CD14-positive monocyte (primary cell): ENCODE measurements at places on chromosomes 1 and 21. TPM values are rescaled to one million over a fixed set of nuclear protein-coding genes. Genes with fewer than 3 reads are reported as not detected.

Gene SELE
- not detected in 2 replicates for polyA plus RNA-seq

Gene FCRL1
- 0.16 TPM for polyA plus RNA-seq

Gene KRTAP10-6
- not detected for polyA plus RNA-seq

Gene TMEM240
- polyA plus RNA-seq, result not detected

DNA sequence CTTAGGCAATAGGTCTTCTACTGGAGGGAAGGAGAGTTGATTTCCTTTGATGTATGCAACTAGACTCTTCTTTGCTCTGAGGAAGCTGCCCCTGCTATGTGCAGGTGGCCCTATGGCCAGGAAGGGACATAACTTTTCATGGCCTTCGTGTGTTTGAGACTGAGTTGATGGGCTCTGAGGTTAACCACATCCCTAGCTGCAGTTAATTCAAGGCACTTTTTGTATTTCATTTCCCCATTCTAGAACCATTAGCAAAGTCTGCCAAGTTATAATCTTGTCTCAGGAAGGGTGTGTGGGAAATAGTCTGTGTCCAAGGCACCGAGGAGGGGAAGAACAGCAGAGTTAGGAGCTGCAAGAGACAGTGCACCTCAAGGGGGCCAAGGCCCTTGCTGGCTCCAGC lies 2.5 kb downstream of the FCRL4 start:
- peaks cover 10% of the 10 kb centered on the region for H3K4me1 ChIP-seq
- no peak overlapping the region for H3K27ac ChIP-seq
- DNase-seq, result no peak

GRCh38 chr1:67256291-67257172 lies 51.1 kb upstream of the IL12RB2 start:
- H3K27ac ChIP-seq, result no peak overlapping the region
- H3K36me3 ChIP-seq, result no peaks in the 10 kb centered on the region
- no peak overlapping the region for H3K4me3 ChIP-seq

- H3K36me3 ChIP-seq, result no peaks in the 10 kb centered on the region
- peaks cover 41% of the 10 kb centered on the region for H3K27me3 ChIP-seq
- no peak overlapping the region for H3K27ac ChIP-seq
- no peak overlapping the region for H3K4me3 ChIP-seq
- DNase-seq, result no peak
Observed at GRCh38 chr1:1023700-1024099, 3.8 kb downstream of the AGRN start.

DNA sequence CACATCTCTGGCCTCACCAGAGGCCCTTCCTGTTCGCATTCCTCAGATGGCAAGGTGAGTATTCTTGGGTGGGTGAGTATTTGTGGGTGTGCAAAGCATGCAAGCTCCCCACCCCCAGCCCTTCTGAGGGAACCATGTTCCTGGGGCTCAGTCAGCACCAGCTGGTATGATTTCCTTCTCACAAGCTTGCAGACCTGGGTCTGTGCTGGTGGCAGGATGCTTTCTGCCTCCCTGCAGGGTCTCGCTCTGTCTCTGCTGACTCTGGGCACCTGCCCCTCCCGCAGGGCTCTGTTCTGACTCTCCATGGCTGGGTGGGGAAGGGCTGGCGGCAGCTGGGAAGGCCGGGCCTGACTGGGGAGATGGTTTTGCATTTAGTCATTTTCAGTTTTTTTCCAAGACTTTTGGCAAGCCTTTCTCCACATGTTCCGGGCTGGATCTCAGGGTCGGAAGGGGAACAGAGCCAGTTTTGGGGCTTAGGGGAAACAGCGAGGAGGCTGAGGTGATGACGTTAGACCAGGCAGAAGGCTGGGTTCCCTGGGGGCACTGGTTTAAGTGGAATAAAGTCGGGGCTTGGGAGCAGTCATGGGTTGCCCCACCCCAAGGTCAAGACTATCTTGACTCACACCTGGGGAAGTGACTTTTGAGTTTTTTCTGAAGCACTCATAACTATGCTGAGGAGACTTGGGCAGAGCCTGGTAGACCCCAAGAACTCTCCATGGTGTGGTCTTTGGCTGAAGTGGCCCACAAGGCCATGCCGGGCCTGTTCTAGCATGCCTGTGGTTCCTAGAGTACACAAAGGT lies 6.2 kb downstream of the RASSF5 start:
- H3K4me3 ChIP-seq, result no peak overlapping the region
- no peak for DNase-seq
- peaks cover 42% of the 10 kb centered on the region for H3K4me1 ChIP-seq
- no peaks in the 10 kb centered on the region for H3K36me3 ChIP-seq
- no peak overlapping the region for H3K27ac ChIP-seq

DNA sequence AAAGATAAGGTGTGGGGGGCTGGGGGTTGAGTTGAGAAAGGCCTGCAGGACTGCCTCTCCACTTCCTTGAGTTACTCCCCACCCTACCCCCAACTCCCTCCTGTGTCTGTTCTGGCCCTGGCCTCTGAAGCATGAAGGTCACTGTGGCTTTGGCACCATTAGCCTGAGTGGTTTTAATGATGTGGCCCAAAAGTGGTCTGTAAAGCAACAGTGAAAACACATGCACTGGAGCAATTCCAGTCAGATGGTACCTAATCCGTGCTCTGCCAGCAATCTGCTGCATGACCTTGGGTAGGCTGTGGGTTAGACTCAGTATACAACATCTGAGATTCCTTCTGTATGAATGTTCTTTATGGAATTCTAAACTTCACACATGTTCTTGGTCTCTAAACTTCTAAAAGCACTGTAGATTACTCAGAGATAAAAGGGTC lies 86.5 kb upstream of the ATP1A1 start:
- H3K4me1 ChIP-seq, result peaks cover 11% of the 10 kb centered on the region
- DNase-seq, result no peak
- no peaks in the 10 kb centered on the region for H3K27me3 ChIP-seq
- no peaks in the 10 kb centered on the region for H3K36me3 ChIP-seq
- H3K27ac ChIP-seq, result no peak overlapping the region

DNA sequence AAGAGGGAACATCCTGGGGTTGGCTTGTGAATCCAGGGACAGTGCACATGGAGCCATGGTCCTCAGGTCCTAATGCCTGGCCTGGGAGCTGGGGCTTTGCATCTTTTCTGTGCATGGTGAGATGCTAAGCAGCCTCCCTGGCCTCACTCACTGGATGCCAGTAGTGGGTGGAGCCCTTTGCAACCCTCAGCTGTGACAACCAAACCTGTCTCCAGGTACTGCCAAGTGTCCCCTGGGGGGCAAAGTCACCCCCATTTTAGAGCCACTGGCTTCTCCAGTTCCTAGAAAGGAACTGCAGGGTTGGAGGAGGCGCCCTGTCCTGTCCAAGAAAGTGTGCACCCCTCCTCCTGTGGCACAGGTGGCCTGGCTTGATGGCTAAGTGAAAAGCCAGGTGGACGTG lies 44.6 kb upstream of the GRIK3 start:
- no peak for DNase-seq
- no peaks in the 10 kb centered on the region for H3K27me3 ChIP-seq
- no peaks in the 10 kb centered on the region for H3K36me3 ChIP-seq
- H3K4me1 ChIP-seq, result no peaks in the 10 kb centered on the region
- H3K4me3 ChIP-seq, result no peak overlapping the region

GRCh38 chr21:28833182-28833581 lies 159.5 kb downstream of the LTN1 start:
- H3K27ac ChIP-seq, result no peak overlapping the region
- H3K4me1 ChIP-seq, result no peaks in the 10 kb centered on the region
- no peak for DNase-seq
- no peak overlapping the region for H3K4me3 ChIP-seq
- H3K36me3 ChIP-seq, result no peaks in the 10 kb centered on the region

DNA sequence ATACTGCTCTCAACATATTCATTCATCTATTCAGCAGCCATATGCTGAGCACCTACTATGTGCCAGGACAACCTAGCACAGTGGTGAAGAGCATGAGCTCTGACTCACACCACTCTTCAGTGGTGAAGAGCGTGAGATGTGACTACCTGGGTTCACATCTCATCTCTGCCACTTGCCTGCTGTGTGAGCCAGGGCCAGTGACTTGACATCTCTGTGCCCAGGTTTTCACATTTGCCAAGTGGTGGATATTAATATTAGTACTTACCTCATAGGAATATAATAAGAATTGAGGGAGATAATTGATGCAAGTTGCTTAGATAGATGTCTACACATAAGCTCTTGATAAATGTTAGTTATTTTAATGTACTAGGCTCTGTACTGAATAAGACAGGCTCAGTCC lies 488.9 kb downstream of the PTPRU start:
- no peak overlapping the region for H3K27ac ChIP-seq
- H3K4me3 ChIP-seq, result no peak overlapping the region
- H3K27me3 ChIP-seq, result no peaks in the 10 kb centered on the region
- no peaks in the 10 kb centered on the region for H3K4me1 ChIP-seq

DNA sequence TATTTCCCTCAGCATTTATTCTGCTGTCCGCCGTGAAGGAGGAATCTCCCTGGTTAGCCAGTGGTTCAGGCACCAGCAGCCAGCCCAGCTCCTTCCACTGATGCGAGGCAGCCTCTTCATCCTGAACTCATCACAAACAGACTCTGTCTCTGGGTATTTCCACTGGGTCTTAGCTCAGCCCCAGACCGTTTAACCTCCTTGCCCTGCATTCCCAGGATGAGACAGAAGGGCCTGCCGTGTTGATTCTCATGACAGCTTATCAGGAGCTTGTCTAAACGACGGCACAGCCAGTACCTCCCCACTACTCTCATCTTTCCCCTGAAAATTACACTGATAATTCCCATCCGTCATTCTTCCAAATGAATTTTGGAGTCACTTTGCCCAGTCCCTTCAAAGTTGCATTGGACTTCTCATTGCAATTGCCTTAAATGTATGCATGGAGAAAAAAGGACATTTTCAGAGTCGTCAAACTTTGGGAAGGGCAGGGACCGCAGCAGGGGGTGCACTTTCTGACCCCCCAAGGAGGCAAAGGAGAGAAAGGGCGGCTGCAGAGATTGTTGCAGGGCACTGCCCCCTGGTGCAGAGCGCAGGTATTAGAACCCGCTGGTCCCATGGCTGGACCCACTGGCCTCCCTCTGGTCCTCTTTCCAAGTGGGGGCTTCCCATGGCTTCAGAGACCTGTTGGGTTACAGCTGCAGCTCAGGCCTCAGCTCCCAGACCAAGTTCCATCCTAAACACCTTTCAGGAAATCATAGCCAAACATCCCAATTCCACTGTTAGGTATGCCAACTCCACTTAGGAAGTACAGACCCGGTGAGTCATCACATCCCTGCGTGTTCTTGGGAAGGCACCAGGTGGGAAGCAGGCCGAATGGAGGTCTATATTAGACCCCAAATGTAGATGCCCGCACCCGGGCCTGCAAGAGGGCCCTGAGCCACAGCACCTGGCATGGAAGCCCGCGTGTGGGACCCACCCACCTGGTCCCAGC lies 3.7 kb upstream of the MEGF6 start:
- no peaks in the 10 kb centered on the region for H3K36me3 ChIP-seq
- H3K4me1 ChIP-seq, result peaks cover 31% of the 10 kb centered on the region
- H3K27ac ChIP-seq, result no peak overlapping the region
- no peak overlapping the region for H3K4me3 ChIP-seq
- no peak for DNase-seq
- no peaks in the 10 kb centered on the region for H3K27me3 ChIP-seq

- H3K27me3 ChIP-seq, result no peaks in the 10 kb centered on the region
- no peaks in the 10 kb centered on the region for H3K36me3 ChIP-seq
- DNase-seq, result no peak
- no peak overlapping the region for H3K4me3 ChIP-seq
- no peak overlapping the region for H3K27ac ChIP-seq
- no peaks in the 10 kb centered on the region for H3K4me1 ChIP-seq
Observed at GRCh38 chr1:184366997-184367396, 19.8 kb upstream of the C1orf21 start.

GRCh38 chr1:248691567-248692155 lies 10.9 kb downstream of the OR14I1 start:
- H3K27ac ChIP-seq, result no peak overlapping the region
- no peaks in the 10 kb centered on the region for H3K27me3 ChIP-seq
- no peak overlapping the region for H3K4me3 ChIP-seq
- no peaks in the 10 kb centered on the region for H3K36me3 ChIP-seq
- no peak for DNase-seq
- H3K4me1 ChIP-seq, result peaks cover 4% of the 10 kb centered on the region

DNA sequence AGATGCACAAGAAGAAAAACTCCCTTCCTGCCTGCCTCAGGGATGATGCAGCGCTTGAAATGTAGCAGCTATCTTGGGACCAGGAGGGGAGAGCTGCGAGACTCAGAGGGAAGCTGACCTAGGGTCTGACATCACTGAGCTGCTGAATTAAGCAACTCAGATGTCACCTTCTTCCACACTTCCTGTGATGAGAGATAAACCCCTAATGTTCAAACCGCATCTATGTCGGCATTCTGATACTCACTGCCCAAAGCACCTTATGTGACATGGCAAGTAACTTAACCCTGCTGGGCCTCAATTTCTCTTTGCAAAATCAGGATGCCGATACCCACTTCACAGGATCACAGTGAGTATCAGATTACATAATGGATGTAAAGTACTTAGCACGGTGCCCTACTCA lies 9.1 kb upstream of the AK2 start:
- no peaks in the 10 kb centered on the region for H3K36me3 ChIP-seq
- DNase-seq, result peak; percentile 53
- H3K4me3 ChIP-seq, result no peak overlapping the region

- H3K4me3 ChIP-seq, result peak overlapping the region; percentile 10
- peak; percentile 66 for DNase-seq
- H3K27ac ChIP-seq, result peak overlapping the region; percentile 74
- peaks cover 9% of the 10 kb centered on the region for H3K36me3 ChIP-seq
- no peaks in the 10 kb centered on the region for H3K27me3 ChIP-seq
Observed at GRCh38 chr1:221697923-221698425, 43.9 kb downstream of the DUSP10 start.

GRCh38 chr1:117173691-117174090 lies 37.0 kb downstream of the VTCN1 start:
- no peaks in the 10 kb centered on the region for H3K4me1 ChIP-seq
- no peaks in the 10 kb centered on the region for H3K27me3 ChIP-seq
- H3K27ac ChIP-seq, result no peak overlapping the region
- DNase-seq, result no peak
- H3K4me3 ChIP-seq, result no peak overlapping the region
